T-helper 1 cell treated with Interleukin-12 subunit alpha and Interleukin-12 subunit beta and Interleukin-4 antibody, amounts not matched to agents 30 ng/mL and 1 ng/mL, for 36 hours (primary cell): ENCODE measurements at places on chromosomes 12 and 14. TPM values are rescaled to one million over a fixed set of nuclear protein-coding genes. Genes with fewer than 3 reads are reported as not detected.

Gene CCDC85C
- 8.4 and 9.8 TPM in 2 replicates for total RNA-seq

Gene PDE3A
- not detected in 2 replicates for total RNA-seq

Gene NEUROD4
- total RNA-seq = not detected in 2 replicates

Gene LRP1-AS
- total RNA-seq = not detected in 2 replicates

Gene LIN52
- total RNA-seq = 17.2 and 18.1 TPM in 2 replicates

Gene RGS6
- total RNA-seq = 3.0 and 3.1 TPM in 2 replicates

Gene NFATC4
- total RNA-seq = 0.59 TPM in 1 of 2 replicates, not detected in the other

Gene CD69
- 98.9 and 106 TPM in 2 replicates for total RNA-seq

Gene LDHB
- 1,000 and 1,026 TPM in 2 replicates for total RNA-seq

Gene RERGL
- not detected in 2 replicates for total RNA-seq

Gene PACS2
- 33.3 and 35.8 TPM in 2 replicates for total RNA-seq

Gene TOMM20L
- not detected in 2 replicates for total RNA-seq

Gene DPPA3
- total RNA-seq = not detected in 2 replicates

Gene PAPLN
- 0.71 and 1.0 TPM in 2 replicates for total RNA-seq

Gene ANKRD33
- total RNA-seq = not detected in 2 replicates

Gene KLHL33
- total RNA-seq = 0.07 TPM in 1 of 2 replicates, not detected in the other

Gene POTEM
- total RNA-seq = not detected in 2 replicates

Gene TAS2R50
- 1.8 TPM in 2 replicates for total RNA-seq

Gene NAV3
- total RNA-seq = not detected in 2 replicates

Gene PPM1H
- total RNA-seq = 0.24 TPM in 1 of 2 replicates, not detected in the other

Gene TMEM119
- 0.54 and 0.96 TPM in 2 replicates for total RNA-seq

Gene KRT74
- not detected in 2 replicates for total RNA-seq

Gene PZP
- total RNA-seq = not detected in 2 replicates

Gene SLC25A21
- total RNA-seq = not detected in 2 replicates

Gene RASSF9
- total RNA-seq = not detected in 2 replicates

Gene SERPINA5
- not detected in 2 replicates for total RNA-seq

Gene GPR65
- 13.5 and 13.8 TPM in 2 replicates for total RNA-seq

Gene BHLHE41
- not detected in 2 replicates for total RNA-seq

Gene RPS6KL1
- total RNA-seq = 5.7 and 5.9 TPM in 2 replicates

Gene ASB2
- 62.2 and 66.6 TPM in 2 replicates for total RNA-seq

Gene ABHD4
- total RNA-seq = 16.1 and 18.6 TPM in 2 replicates
